ENCODE measurements at places on chromosomes 4 and X.

DNA sequence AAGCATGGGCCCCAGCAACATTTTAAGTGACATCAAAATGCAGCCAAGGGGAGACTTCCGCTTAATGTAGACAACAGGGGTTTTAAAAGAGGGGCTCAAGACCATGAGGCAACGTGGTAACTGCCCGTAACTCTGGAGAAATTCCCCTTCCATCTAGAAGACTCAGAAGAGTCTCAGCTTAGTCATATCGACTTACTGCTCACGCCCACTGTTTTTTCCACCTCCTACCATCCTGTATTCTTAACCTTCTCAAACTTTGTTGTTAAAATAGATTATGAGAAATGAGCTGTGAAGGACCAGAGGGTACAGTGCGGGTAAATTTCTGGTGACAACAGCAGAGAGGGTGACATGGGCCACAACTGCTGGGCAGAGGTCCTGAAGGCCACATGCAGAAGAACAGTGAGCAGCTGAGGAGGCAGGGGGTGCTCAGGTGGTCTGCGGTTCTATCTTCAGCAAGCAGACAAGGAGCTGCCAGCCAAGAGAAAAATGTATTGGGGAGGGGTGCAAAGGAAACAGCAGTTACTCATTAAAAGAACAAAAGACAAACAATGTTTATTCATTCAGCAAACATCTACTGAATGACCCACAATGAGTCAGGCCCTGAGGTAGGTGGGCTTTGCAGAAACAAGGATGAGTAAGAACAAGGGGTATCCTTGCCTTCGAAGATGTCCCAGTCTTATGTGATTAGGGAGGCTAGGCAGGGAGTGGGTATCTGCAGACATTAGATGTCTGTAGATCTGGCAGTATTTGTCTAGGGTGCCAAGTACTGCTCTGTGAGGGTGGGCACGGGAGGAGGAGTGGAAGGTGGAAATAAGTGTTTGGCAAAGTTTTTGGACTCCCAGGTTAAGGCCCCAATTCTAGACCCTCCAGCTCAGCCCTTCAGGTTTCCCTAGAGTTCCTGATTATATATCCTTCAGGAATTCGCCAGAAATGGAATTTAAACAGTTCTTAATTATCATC lies 175.3 kb downstream of the TSPAN5 start:
- no peaks in the 10 kb centered on the region for H3K27me3 ChIP-seq
- H3K36me3 ChIP-seq = peaks cover 8% of the 10 kb centered on the region
- DNase-seq = no peak
- H3K4me3 ChIP-seq = no peak overlapping the region
- H3K4me1 ChIP-seq = peaks cover 13% of the 10 kb centered on the region
- H3K27ac ChIP-seq = no peak overlapping the region

- no peaks in the 10 kb centered on the region for H3K36me3 ChIP-seq
- H3K27ac ChIP-seq = no peak overlapping the region
- H3K27me3 ChIP-seq = peaks cover 6% of the 10 kb centered on the region
- no peaks in the 10 kb centered on the region for H3K4me1 ChIP-seq
- no peak for DNase-seq
- no peak overlapping the region for H3K4me3 ChIP-seq
These were observed 187.1 kb downstream of the SHROOM3 start for GRCh38 chr4:76622126-76622525.

DNA sequence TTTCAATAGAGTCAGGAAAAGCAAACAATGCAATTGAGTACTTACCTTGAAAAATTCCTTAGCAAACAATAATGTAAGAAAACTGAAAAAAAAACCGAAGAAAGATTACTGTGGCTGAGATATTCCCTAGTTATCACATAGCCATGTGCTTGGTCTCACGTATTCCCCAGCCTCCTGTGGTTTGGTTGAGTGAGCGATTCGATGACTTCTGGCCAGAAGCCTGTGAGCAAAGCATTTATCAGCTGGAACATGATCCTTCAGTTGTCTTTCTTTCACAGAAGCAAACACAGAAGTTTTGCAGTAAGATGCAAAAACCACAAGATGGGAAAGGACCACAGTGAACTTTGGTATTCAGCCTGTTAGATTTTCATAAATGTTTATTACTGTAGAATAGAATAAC lies 1754.3 kb upstream of the AGA start:
- DNase-seq = no peak
- no peaks in the 10 kb centered on the region for H3K36me3 ChIP-seq
- no peaks in the 10 kb centered on the region for H3K4me1 ChIP-seq
- H3K27me3 ChIP-seq = no peaks in the 10 kb centered on the region
- no peak overlapping the region for H3K27ac ChIP-seq
- H3K4me3 ChIP-seq = no peak overlapping the region

DNA sequence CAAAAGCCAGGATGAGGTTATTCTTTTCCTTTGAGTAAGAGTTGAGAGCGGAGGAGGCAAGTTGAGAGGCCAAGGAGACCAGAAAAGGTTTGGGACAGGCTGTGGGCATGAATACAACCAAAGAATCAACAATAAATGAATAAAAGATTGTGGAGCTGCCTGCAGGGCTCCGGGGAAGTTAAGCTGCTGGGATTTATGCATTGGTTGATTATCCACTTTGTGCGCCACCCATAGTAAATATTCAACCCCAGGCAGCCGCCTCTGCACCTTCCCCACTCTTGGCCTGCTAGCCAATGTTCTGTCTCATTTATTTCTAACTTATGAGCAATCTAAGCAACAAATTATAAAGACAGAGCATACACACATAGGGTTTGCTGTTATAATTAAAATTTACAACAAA lies 28.2 kb upstream of the IGSF1 start:
- no peak overlapping the region for H3K27ac ChIP-seq
- no peak for DNase-seq
- no peak overlapping the region for H3K4me3 ChIP-seq
- no peaks in the 10 kb centered on the region for H3K27me3 ChIP-seq

GRCh38 chr4:70908993-70909556 lies 6.9 kb downstream of the MOB1B start:
- H3K27ac ChIP-seq = no peak overlapping the region
- peaks cover 3% of the 10 kb centered on the region for H3K36me3 ChIP-seq
- DNase-seq = no peak
- peaks cover 2% of the 10 kb centered on the region for H3K4me1 ChIP-seq

- H3K4me1 ChIP-seq = peaks cover 3% of the 10 kb centered on the region
- no peak for DNase-seq
- no peaks in the 10 kb centered on the region for H3K36me3 ChIP-seq
These were observed 12.7 kb downstream of the MAML3 start for GRCh38 chr4:140141210-140141835.

DNA sequence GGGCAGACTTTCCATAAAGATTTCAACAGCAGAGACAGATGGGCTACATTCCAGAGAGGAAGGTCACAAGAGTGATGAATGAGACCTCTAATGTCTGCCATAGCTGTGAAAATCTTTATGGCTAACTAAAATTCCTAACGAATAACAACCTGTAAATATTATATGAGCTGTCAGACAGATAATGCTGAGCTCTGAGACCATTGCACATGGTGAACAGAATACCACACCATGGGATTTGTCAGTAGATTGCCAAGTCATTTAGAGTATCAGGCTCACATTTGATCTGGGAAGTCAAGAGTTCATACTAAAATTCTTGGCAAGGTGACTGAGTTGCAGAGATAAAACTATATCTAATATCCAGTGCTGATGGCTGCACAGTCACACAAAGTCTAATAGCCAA lies 259.2 kb upstream of the FTHL17 start:
- no peak for DNase-seq
- no peaks in the 10 kb centered on the region for H3K4me1 ChIP-seq
- H3K27me3 ChIP-seq = no peaks in the 10 kb centered on the region
- no peaks in the 10 kb centered on the region for H3K36me3 ChIP-seq

GRCh38 chrX:126394681-126395080 lies 157.9 kb downstream of the DCAF12L1 start:
- no peaks in the 10 kb centered on the region for H3K27me3 ChIP-seq
- H3K36me3 ChIP-seq = no peaks in the 10 kb centered on the region
- no peak overlapping the region for H3K4me3 ChIP-seq
- no peak for DNase-seq

DNA sequence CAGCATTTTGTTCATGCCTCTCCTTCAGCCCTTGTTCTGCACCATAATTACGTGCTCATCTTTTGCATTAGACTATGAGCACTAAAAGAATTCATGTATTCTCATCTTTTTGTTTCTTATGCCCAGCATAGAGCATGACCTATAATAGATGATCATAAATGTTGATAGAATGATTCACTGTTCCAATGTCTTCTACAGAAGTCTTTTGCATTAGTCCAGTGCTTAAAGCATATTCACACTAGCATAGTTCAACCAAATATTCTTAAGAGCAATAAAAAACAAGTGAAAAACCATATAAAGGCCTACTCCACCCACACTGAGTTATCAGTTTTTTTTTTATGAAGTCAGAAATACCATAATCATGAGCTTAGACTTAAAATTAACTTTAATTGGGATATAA lies 36.5 kb upstream of the SLC10A4 start:
- H3K36me3 ChIP-seq = no peaks in the 10 kb centered on the region
- H3K4me1 ChIP-seq = no peaks in the 10 kb centered on the region
- peaks cover 6% of the 10 kb centered on the region for H3K27me3 ChIP-seq
- H3K27ac ChIP-seq = no peak overlapping the region
- DNase-seq = no peak

DNA sequence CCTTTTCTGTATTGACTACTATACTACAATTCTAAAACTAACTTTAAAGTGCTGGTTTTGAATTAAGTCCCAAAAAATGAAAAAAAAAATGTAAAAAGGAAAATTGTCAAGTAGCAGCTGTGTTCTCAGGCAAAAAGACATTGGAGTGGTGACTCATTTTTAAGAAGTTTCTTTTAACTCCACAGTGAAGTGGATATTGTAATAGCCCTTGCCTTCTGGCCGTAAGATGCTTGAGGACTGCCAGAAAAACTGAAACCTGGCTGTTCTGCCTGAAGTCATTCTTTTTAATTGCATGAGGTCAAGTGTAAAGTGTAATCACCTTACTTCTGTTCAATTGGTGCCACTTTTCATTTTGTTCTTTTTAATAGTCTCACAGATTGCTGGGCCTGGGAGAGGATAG lies 28.9 kb downstream of the SPANXD start:
- no peaks in the 10 kb centered on the region for H3K36me3 ChIP-seq
- no peaks in the 10 kb centered on the region for H3K4me1 ChIP-seq
- H3K27ac ChIP-seq = no peak overlapping the region
- no peaks in the 10 kb centered on the region for H3K27me3 ChIP-seq
- DNase-seq = no peak

DNA sequence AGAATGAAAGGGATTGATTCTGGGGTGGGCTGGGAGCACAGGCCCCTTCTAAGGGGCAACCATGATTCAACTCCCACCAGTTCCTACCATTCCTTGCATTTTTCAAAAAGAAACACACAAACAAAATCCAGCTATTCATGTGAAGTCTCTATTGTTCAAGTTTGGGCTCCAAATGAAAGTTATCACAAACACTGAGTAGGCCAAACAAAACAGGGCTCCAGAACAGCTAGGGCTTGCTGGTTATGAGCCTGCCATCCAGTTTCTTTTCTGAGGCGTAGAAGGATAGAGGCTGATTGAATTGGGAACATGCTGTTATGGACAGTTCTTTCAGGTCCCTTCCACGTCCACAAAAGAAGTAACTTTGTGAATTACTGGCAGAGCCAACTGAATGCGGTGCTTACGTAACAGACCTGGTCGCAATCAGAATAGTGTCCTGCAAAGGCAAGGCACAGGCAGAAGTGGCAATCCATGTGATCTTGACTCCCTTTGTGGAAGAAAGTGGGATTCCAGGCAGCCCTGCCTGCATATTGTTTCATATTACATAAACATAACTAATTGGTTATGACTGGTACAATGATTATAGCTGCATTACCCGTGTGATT lies 244.5 kb downstream of the SCFD2 start:
- no peaks in the 10 kb centered on the region for H3K27me3 ChIP-seq
- DNase-seq = no peak
- no peaks in the 10 kb centered on the region for H3K36me3 ChIP-seq
- H3K27ac ChIP-seq = no peak overlapping the region
- H3K4me3 ChIP-seq = no peak overlapping the region

GRCh38 chrX:106707771-106708454 lies 18.6 kb upstream of the RNF128 start:
- no peak overlapping the region for H3K4me3 ChIP-seq
- H3K36me3 ChIP-seq = no peaks in the 10 kb centered on the region

DNA sequence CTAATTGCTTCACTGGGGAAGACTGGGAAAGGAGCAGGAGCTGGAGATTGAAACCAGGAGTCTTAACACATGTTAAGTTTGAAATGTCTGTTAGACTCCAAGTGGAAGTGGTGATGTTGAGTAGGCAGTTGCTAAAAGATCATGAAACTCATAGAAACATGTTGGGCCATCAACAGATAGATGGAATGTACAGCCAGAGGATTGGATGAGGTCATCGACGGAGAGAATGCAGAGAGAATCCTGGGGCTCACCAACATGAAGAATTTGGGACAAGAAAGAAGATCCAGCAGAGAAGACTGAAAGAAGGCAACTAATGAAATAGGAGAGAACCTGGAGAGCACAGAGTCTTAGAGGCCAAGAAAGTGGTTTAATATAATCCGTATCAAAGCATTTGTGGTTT lies 19.4 kb upstream of the TSPAN5 start:
- no peaks in the 10 kb centered on the region for H3K27me3 ChIP-seq
- peaks cover 6% of the 10 kb centered on the region for H3K4me1 ChIP-seq
- no peak for DNase-seq
- no peak overlapping the region for H3K4me3 ChIP-seq
- H3K27ac ChIP-seq = no peak overlapping the region

GRCh38 chr4:88846206-88846790 lies 148.7 kb upstream of the NAP1L5 start:
- H3K27me3 ChIP-seq = no peaks in the 10 kb centered on the region
- H3K36me3 ChIP-seq = no peaks in the 10 kb centered on the region
- no peaks in the 10 kb centered on the region for H3K4me1 ChIP-seq
- no peak overlapping the region for H3K4me3 ChIP-seq
- H3K27ac ChIP-seq = no peak overlapping the region
- DNase-seq = no peak

DNA sequence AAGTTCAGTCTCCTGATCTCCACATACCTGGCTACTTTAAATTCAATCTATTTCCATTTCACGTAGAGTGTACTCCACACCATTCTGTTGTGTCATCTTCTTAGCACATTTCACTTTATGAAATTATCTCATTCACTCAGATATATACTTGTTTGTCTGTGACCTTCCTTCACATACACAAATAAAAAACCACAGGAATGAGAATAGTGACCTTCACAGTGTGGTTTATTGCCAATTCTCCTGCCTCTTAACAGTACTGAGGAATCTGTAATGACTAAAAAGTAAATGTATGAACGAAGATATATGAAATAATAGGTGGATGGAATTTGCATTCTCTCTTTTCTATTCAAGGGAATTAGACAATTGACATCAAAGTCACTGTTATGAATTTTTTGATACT lies 183.9 kb upstream of the PCDH7 start:
- H3K4me3 ChIP-seq = no peak overlapping the region
- DNase-seq = no peak
- no peak overlapping the region for H3K27ac ChIP-seq

GRCh38 chr4:61478340-61478739 lies 278.2 kb downstream of the ADGRL3 start:
- H3K27ac ChIP-seq = no peak overlapping the region
- no peak for DNase-seq
- no peaks in the 10 kb centered on the region for H3K36me3 ChIP-seq
- H3K4me3 ChIP-seq = no peak overlapping the region
- H3K4me1 ChIP-seq = no peaks in the 10 kb centered on the region

- no peaks in the 10 kb centered on the region for H3K36me3 ChIP-seq
- H3K4me3 ChIP-seq = no peak overlapping the region
- H3K4me1 ChIP-seq = no peaks in the 10 kb centered on the region
These were observed 406.3 kb downstream of the SPRY1 start for GRCh38 chr4:123802933-123803332.

GRCh38 chr4:6873792-6874461 lies 35.7 kb upstream of the TBC1D14 start:
- H3K4me1 ChIP-seq = peaks cover 6% of the 10 kb centered on the region
- H3K36me3 ChIP-seq = peaks cover 56% of the 10 kb centered on the region
- H3K27me3 ChIP-seq = no peaks in the 10 kb centered on the region
- no peak overlapping the region for H3K4me3 ChIP-seq
- H3K27ac ChIP-seq = no peak overlapping the region

Data from CD4-positive, alpha-beta T cell (primary cell).